CD4-positive, alpha-beta T cell treated with Interleukin-15 for 1 hour (primary cell): ENCODE measurements at places on chromosomes 3 and 15.

DNA sequence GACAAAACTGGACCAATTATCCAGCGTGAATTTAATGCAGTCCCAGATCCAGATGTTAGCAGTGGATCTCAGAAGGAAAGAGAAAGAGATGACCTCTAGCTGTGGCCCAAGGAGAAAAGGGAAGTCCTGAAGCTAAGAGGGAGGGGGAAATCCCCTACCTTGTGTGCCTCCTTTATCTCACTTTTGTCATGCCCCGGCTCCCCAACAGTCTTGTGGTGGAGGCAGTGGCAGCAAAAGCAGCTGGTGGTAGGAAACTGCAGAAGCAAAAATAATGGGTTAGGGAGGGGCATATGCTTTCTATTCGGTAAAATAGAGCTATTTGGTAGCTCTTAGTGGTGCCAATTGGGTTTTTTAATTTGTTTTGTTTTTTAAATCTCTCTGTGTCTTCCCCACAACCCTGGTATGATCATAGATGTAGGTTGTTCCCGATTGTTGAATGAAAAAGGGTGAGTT lies 56.5 kb downstream of the MCTP2 start:
- peak; percentile 81 for DNase-seq

- DNase-seq, result no peak
These were observed 111.1 kb downstream of the TPRA1 start for GRCh38 chr3:127479449-127479848.

GRCh38 chr15:85472349-85472748 lies 91.9 kb downstream of the AKAP13 start:
- no peak for DNase-seq

DNA sequence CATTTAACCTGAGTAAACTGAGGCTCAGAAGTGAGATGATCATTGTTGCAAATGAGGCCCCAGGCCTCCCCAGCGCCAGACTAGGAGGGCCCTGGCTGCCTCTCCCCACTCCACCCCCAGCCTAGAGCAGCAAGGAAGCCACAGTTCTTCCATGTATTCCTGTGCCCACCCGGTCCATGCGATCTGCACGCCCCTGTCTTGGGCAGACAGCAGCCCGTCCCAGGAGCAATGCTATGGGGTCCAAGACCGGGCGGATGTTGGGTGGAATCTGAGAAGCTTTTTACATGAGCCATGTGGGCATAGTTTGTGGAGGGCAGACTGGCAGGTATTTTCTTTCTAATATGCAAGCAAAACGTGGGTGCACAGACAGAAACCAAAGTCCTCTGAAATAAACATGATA lies 15.1 kb downstream of the SH2D7 start:
- no peak for DNase-seq

- no peak for DNase-seq
These were observed 144.2 kb upstream of the ABHD17C start for GRCh38 chr15:80550908-80551260.

GRCh38 chr3:194007592-194008337 lies 128.2 kb upstream of the HES1 start:
- DNase-seq, result no peak

- DNase-seq, result no peak
These were observed 82.9 kb downstream of the SCN11A start for GRCh38 chr3:38968891-38969290.

GRCh38 chr15:78083687-78084448 lies 6.4 kb upstream of the TBC1D2B start:
- DNase-seq, result no peak

GRCh38 chr3:100019719-100020118 lies 94.6 kb downstream of the FILIP1L start:
- no peak for DNase-seq
